Activated CD8-positive, alpha-beta memory T cell treated with anti-CD3 and anti-CD28 coated beads, Interleukin-2, amount 10 ng/mL, durations not matched to agents 7 days and 5 days (primary cell): ENCODE measurements at places on chromosomes 3 and 15.

DNA sequence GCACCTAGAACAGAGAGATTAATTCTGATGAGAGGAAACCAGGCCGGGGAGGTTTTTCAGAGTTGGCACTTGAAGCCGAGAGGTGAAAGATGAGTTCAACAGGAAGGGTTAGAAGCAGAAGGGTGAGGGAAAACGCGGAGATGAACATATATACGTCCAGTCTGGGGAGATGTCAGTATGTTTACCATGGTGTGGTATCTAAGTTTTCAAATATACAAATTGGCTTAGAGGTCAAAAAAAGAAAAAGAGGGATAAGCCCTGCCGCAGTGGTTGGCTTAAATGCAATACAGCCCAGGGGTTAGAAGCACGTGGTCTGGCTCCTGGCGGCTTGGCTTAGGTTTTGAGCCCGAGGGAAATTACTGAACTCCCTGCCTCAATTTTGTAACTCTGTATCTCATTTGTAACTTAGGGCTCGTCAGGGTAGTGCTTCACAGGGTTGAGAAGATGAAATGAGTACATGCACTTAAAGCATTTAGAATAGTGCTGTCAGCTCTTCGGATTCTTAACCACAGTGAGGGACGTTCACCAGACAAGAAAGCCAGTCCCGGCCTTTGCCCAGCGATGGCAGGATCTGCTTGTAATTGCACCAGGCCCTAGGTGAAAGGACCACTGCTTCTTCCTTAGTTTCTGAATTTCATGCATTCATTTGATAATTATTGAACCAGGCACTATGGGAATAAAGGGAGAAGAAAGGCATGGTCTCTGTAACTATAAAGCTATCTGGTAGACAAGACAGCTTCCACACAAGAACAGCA is 6.4 kb downstream of the HES1 start:
- peaks cover 2% of the 10 kb centered on the region for H3K36me3 ChIP-seq
- peak overlapping the region; percentile 35 for H3K4me3 ChIP-seq
- H3K27ac ChIP-seq: no peak overlapping the region

DNA sequence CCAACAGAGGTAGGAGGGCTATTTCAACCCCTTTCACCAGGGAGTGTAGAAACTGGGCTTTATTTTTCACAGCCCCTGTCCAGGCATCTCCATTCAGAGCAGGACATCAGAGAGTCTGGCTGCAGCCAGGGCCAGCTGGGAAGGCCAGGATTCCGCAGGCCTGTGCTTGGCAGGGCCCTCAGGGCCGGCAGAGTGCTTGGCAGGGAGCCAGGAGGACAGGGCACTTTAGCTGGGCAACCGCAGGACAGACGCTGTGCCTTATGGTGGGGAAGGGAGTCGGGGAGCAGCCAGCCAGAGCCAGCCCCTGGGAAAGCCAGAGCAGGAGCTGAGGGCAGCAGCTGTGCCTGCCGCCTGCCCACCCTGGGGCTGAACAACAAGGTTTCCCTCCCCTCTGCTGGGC is 34.5 kb upstream of the IQCF6 start:
- peaks cover 16% of the 10 kb centered on the region for H3K4me1 ChIP-seq
- no peaks in the 10 kb centered on the region for H3K36me3 ChIP-seq
- H3K4me3 ChIP-seq: no peak overlapping the region
- no peak for DNase-seq

DNA sequence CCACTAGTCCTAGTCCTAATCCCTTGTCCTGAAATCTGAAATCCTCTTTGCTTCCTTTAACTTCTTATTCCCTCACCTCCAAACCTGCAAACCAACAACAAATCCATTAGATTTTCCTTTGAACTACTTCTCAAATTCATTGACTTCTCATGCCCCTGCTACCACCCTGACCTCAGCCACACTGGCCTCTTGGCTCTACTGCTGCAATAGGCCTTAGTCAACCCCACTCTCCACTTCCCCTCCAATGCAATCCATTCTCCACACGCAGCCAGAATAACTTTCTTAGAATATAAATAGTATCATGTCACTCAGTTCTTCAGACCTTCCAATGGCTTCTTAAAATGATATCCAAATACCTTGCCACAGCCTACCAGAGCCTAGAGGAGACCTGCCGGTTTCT is 131.1 kb upstream of the GADL1 start:
- no peak overlapping the region for H3K27ac ChIP-seq

DNA sequence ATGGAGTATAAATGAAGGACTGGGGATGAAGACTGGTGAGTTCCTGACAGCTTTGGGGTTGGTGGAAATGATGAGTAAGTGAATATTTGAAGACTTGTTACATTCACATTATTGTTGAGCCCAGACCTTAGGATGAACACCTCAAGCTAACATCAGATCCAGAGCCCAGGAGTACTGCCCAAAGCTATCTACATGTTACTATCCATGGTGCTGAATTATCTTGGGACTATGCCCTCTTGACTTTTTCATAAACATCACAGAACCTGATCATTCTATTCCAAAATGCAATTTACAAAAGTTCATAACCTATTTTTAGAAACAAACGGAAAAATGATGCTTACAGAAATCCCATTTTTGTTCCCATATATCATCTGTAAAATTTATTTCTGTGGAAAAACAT is 613.3 kb downstream of the TUSC7 start:
- no peak overlapping the region for H3K4me3 ChIP-seq
- H3K27me3 ChIP-seq: no peaks in the 10 kb centered on the region
- DNase-seq: no peak
- no peaks in the 10 kb centered on the region for H3K4me1 ChIP-seq
- H3K27ac ChIP-seq: no peak overlapping the region

- no peak for DNase-seq
- H3K27ac ChIP-seq: no peak overlapping the region
- no peak overlapping the region for H3K4me3 ChIP-seq
- no peaks in the 10 kb centered on the region for H3K4me1 ChIP-seq
- H3K36me3 ChIP-seq: no peaks in the 10 kb centered on the region
- H3K27me3 ChIP-seq: no peaks in the 10 kb centered on the region
These were observed 24.5 kb upstream of the TRAK1 start for GRCh38 chr3:42066516-42067181.

- H3K36me3 ChIP-seq: no peaks in the 10 kb centered on the region
- no peaks in the 10 kb centered on the region for H3K4me1 ChIP-seq
- H3K4me3 ChIP-seq: no peak overlapping the region
- no peak for DNase-seq
- no peak overlapping the region for H3K27ac ChIP-seq
- peaks cover 4% of the 10 kb centered on the region for H3K27me3 ChIP-seq
These were observed 330.9 kb downstream of the ERC2 start for GRCh38 chr3:56137415-56137814.

DNA sequence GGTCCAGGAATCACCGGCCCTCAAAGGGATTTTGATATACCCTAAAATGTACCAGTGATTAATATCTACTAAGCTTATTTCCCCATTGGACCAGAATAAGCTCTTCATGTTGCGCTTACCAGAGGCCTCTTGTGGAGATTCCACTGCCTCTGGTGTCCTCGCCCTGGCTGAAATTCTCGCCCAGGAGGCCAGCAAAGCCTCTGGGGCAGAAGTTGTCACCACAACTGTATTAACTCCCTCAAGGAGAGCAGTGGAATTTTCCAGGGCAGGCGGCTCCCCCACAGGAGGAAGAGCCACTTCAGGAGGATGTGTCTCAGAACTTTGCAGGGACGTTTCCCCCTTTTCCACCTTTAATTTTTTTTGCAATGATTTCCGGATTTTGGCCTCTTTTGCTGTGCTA is 6.9 kb downstream of the DPPA4 start:
- H3K27me3 ChIP-seq: no peaks in the 10 kb centered on the region
- H3K4me1 ChIP-seq: no peaks in the 10 kb centered on the region
- no peaks in the 10 kb centered on the region for H3K36me3 ChIP-seq
- DNase-seq: no peak

- no peaks in the 10 kb centered on the region for H3K36me3 ChIP-seq
- no peaks in the 10 kb centered on the region for H3K27me3 ChIP-seq
- H3K4me1 ChIP-seq: peaks cover 3% of the 10 kb centered on the region
- no peak for DNase-seq
- no peak overlapping the region for H3K27ac ChIP-seq
These were observed 16.5 kb downstream of the TPM1 start for GRCh38 chr15:63059075-63059474.

DNA sequence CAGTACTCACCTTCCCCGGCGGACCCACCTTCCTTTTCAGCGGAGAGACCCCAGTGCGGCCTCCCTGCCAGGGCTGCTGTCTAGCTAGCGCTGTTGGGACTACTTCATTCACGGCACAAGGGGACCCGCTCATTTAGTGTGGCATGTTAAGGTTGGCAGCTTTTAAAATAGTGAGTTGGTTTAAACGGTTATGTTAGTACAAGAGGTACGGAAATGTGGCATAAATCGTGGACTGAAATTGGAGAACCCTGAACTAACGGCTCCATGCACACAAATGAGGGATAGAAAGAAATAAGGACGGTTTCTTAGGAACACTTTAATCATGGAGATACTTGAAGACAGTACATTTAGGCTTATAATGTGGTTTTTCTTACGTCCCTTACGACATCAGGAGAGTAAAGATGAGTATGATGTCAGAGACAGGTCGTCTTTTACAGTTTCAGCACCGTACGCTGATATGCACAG is 752 bp downstream of the CEP63 start:
- H3K27me3 ChIP-seq: no peaks in the 10 kb centered on the region
- peaks cover 41% of the 10 kb centered on the region for H3K4me1 ChIP-seq
- H3K36me3 ChIP-seq: peaks cover 10% of the 10 kb centered on the region

GRCh38 chr3:132407025-132407424 is 10.3 kb upstream of the DNAJC13 start:
- H3K27me3 ChIP-seq: peaks cover 25% of the 10 kb centered on the region
- no peak for DNase-seq
- no peaks in the 10 kb centered on the region for H3K36me3 ChIP-seq
- H3K4me1 ChIP-seq: no peaks in the 10 kb centered on the region

- peaks cover 15% of the 10 kb centered on the region for H3K4me1 ChIP-seq
- H3K27ac ChIP-seq: peak within 1 kb of the TSS; percentile 33
- peak within 1 kb of the TSS; percentile 80 for H3K4me3 ChIP-seq
- H3K27me3 ChIP-seq: peaks cover 44% of the 10 kb centered on the region
- no peak for DNase-seq
These were observed at the start of gene KCNH8 for GRCh38 chr3:19147905-19148767. Gene KCNH8, plus strand, starts transcription at chr3:19148510. Its CDS starts 210 bp downstream, at chr3:19148720.

- peaks cover 28% of the 10 kb centered on the region for H3K27me3 ChIP-seq
- DNase-seq: no peak
- H3K4me3 ChIP-seq: no peak overlapping the region
- no peaks in the 10 kb centered on the region for H3K36me3 ChIP-seq
These were observed 46.4 kb upstream of the SLCO3A1 start for GRCh38 chr15:91807122-91807521.

DNA sequence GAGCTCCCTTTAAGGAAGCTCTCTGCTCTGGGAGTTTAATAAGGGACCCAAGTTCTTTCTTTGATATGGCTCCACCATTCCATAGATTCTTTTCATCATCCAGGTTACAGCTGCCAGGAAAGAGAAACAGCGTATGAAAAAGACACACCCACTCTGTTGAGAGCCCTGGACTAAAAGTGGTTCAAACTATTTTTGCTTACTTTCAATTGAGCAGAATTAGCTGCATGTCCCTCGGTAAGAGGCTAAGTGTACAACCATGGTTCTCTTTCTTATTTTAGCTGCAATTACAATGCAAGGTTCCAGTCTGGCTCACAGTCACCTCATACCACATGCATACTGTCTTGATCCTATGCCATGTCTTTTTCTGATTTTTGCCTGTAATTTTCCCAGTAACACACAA is 1288.3 kb downstream of the NSUN3 start:
- H3K27ac ChIP-seq: no peak overlapping the region
- H3K36me3 ChIP-seq: no peaks in the 10 kb centered on the region
- H3K4me3 ChIP-seq: no peak overlapping the region
- no peaks in the 10 kb centered on the region for H3K27me3 ChIP-seq
- no peaks in the 10 kb centered on the region for H3K4me1 ChIP-seq

- peak overlapping the region; percentile 30 for H3K27ac ChIP-seq
- no peak for DNase-seq
- peaks cover 81% of the 10 kb centered on the region for H3K36me3 ChIP-seq
- peaks cover 21% of the 10 kb centered on the region for H3K4me1 ChIP-seq
- H3K27me3 ChIP-seq: no peaks in the 10 kb centered on the region
These were observed 22.4 kb upstream of the MTHFS start for GRCh38 chr15:79919090-79919748.

DNA sequence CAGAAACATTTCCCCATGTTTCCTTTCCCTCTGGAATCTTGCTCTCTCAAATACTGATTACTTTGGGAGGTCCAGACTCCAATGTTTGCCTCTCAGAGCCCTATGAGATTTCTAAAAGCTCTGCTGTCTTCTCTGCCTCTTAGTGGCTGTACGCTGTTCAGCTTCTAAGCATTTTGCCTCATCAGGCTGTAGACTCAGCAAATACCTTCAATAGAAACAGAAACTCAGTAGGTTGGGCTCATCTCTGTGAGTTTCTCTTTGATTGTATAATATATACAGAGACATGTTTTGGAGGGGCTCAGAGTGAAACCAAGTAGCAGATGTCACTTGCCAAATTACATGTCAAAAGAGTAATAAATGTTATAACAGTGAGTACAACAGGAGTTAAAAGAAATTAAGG is 380.8 kb upstream of the MEIS2 start:
- no peaks in the 10 kb centered on the region for H3K36me3 ChIP-seq
- no peak overlapping the region for H3K27ac ChIP-seq
- no peaks in the 10 kb centered on the region for H3K4me1 ChIP-seq
- no peak overlapping the region for H3K4me3 ChIP-seq
- DNase-seq: no peak

- H3K27me3 ChIP-seq: peaks cover 31% of the 10 kb centered on the region
- H3K4me3 ChIP-seq: no peak overlapping the region
- no peak for DNase-seq
- no peaks in the 10 kb centered on the region for H3K36me3 ChIP-seq
- no peak overlapping the region for H3K27ac ChIP-seq
These were observed 106.2 kb downstream of the ST8SIA2 start for GRCh38 chr15:92499731-92500530.

DNA sequence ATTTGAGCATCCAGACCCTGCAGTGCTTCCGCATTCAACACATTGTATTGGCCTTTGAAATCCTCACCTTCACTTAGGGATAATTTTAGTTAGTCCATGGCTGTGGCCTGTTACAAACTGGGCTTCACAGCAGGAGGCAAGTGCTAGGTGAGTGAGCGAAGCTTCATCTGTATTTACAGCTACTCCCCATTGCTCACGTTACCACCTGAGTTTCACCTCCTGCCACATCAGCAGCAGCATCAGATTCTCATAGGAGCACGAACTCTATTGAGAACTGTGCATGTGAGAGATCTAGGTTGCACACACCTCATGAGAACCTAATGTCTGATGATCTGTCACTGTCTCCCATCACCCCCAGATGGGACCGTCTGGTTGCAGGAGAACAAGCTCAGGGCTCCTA is 222.1 kb upstream of the NR2F2 start:
- H3K4me3 ChIP-seq: no peak overlapping the region
- no peak for DNase-seq
- H3K36me3 ChIP-seq: no peaks in the 10 kb centered on the region
- no peaks in the 10 kb centered on the region for H3K27me3 ChIP-seq
- no peak overlapping the region for H3K27ac ChIP-seq
- no peaks in the 10 kb centered on the region for H3K4me1 ChIP-seq

GRCh38 chr3:61771976-61772375 is 210.6 kb downstream of the PTPRG start:
- no peaks in the 10 kb centered on the region for H3K27me3 ChIP-seq
- H3K27ac ChIP-seq: no peak overlapping the region
- DNase-seq: no peak

- H3K4me3 ChIP-seq: no peak overlapping the region
- H3K4me1 ChIP-seq: no peaks in the 10 kb centered on the region
- peaks cover 70% of the 10 kb centered on the region for H3K27me3 ChIP-seq
These were observed 218.5 kb upstream of the PRICKLE2 start for GRCh38 chr3:64443546-64444381.
